HFFc6 (cell line): ENCODE measurements at places on chromosomes 5 and 9.

GRCh38 chr9:80842389-80842788 is 847.0 kb downstream of the TLE1 start:
- DNase-seq = no peak

DNA sequence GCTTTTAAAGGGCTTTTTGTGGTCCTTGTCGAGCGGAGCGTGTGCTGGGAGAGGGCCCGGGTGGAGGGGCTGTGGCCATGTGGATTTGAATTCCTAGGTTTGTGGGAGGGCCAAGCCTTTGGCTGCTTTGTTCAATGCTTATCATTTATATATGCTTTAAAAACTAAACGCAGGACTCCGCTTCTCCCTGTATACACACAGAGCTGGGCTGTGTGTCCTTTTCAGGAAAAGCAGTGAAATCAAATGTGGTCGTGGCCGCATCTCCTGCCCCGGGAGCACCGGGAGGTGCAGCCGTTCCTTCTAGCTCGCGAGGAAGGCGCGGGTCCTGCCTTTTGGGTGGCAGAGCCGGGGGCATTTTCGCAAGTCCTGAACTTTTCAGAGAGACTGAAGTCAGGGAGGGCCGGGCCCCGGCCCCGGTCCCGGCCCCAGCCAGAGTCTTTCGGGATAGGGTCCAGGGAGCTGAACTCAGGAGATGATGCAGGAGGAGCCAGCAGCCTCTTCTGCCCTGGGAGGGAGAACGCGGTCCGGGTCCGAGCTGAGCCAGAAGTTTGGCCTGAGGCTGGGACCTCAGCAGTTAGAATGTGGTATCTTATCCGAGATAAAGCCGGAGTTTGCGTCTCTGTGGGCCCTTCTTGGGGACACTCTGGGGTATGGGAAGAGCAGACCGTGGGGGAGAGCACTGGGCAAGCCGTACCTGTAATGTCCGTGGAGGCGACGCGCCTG is 158.8 kb downstream of the C9orf152 start:
- DNase-seq = no peak

GRCh38 chr5:65061250-65061973 is 292.7 kb downstream of the CWC27 start:
- DNase-seq = no peak

GRCh38 chr9:71716138-71716909 is 52.0 kb downstream of the CEMIP2 start:
- no peak for DNase-seq

DNA sequence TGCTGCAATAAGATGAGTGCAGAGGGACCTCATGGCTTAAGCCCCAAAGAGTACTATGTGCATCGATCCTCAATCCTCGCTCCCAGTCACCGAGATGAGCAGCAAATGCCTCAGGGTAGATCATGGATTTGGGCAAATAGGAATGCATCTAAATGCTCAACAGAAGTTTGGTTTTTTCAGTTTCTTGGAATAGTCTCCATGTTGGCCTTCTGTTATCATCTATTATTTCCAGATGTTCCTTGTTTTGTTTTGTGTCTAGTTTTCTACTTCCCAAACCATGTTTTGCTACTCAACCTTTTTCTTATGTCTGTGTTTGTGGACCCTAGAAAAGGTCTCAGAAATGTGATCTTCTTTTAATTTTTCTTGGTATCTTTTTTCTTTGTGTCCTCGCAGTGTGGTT is 43.5 kb upstream of the RASGRF2 start:
- no peak for DNase-seq

DNA sequence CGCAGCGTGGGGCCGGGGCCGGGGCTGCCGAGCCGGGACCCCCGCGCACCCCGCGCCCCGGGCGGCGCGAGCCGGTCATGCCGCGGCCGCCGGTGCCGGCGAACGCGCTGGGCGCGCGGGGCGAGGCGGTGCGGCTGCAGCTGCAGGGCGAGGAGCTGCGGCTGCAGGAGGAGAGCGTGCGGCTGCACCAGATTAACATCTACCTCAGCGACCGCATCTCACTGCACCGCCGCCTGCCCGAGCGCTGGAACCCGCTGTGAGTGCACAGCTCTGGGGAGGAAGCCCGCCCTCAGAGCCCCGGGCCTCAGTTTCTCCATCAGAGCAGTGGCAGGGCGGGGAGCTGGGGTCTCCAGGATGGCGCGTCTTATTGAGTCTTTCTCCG is 335 bp downstream of the GALNT12 start:
- DNase-seq = no peak

GRCh38 chr5:32276173-32276853 is 36.4 kb downstream of the MTMR12 start:
- peak; percentile 28 for DNase-seq

DNA sequence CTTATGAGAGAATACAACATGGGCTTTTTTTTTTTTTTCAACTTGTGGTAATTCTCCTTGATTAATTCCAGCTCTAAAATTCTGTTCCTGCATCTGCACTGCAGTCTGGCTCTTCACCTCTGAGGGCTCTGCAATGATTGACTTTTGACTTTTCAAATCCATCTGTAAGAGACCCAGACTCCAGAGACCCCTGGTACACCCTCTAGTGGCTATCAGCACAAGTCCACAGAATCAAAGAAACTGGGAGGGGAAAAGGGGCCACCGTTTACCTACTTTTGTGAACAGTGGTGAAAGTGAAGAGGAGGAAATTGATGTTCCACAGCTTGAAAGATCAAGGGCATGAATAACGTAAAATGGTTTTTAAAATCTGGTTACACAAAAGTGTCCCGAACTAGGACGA is 151.6 kb downstream of the SLIT3 start:
- no peak for DNase-seq

DNA sequence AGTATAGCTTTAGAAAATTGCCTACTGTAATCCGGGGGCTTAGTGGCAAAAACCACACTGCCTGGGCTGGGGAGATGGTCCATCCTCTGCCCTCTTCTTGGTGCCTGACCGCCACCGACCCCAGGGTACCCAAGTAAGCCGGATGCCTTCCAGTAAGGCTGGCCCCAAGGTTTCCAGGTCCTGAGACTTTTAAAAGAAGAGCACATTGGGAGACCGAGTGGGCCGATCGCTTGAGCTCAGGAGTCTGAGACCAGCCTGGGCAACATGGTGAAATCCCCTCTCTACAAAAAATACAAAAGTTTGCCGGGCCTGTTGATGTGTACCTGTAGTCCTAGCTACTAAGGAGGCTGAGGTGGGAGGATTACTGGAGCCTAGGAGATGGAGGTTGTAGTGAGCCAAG is 406.7 kb upstream of the IRX4 start:
- DNase-seq = no peak

GRCh38 chr9:126630458-126631237 is 16.9 kb downstream of the LMX1B start:
- DNase-seq = no peak

- no peak for DNase-seq
Observed at GRCh38 chr5:178832618-178833201, 27.0 kb upstream of the ZNF354B start.

GRCh38 chr9:116394070-116394469 is 240.5 kb downstream of the PAPPA start:
- no peak for DNase-seq

DNA sequence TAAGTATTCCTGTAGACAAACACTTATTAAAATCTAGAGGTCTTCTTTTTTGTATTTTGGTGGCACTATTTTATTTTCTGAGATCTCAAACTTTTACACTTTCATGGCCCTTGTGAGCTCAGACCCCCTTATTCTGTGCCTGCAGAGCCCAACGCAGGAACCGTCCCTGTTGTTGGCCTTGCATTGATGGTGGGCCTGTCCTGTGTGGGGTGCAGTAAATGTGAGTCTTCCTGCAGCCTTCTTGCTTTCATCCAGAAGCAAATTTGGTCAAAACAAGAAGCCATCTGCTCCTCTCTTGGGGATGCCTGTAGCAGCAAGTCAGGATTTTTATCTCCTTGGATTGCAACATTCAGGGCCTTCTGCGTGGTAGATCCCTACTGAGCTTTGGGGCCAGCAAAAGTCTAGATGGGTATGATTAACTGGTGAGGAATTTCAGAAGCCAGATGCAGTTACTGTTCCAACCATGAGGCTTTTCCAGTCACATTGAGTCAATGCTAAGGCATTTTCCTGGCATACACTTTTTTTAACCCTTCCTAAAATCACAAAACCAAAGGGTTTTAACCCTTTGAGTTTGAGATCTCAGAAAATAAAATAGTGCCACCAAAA is 31.7 kb downstream of the BASP1 start:
- DNase-seq = peak; percentile 97

GRCh38 chr5:14569948-14570691 is 11.5 kb upstream of the OTULINL start:
- DNase-seq = no peak

DNA sequence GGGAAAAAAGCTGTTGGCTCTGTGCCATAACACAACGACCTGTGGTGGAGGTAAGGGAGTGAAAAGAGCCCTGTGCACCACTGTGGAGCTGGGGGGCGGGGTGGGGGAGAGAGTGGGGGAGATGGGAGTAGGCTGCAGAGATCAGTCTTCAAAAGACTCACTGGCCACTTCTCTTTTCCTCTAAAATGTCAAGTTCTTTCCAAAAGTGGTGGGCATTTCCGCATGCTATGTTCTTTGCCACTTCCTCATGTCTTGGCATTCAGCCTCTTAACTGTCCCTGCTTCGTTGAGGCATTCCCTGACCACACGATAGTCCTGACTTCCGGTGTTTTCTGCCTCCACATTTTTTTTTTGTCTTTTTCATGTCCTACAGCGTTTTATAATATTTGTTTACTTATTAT is 2.4 kb upstream of the PPP2R2B start:
- no peak for DNase-seq

DNA sequence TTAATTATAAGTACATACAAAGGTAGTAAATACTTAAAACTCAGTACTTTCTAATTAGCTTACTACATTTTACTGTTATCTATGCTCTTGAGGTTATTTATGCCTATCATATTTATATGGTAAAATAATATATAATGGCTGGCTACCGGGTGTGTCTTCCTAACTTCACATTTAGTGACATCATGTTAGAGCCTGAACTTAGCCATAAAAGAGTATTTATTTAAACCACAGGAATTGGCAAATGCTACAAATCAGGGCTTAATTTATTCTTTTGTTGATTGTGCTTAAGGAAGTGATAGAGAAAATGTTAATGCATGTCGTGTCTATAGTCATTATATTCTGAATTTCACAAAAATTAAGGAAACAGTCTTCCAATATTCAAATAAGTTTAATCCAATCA is 73.1 kb downstream of the NDUFAF2 start:
- no peak for DNase-seq

DNA sequence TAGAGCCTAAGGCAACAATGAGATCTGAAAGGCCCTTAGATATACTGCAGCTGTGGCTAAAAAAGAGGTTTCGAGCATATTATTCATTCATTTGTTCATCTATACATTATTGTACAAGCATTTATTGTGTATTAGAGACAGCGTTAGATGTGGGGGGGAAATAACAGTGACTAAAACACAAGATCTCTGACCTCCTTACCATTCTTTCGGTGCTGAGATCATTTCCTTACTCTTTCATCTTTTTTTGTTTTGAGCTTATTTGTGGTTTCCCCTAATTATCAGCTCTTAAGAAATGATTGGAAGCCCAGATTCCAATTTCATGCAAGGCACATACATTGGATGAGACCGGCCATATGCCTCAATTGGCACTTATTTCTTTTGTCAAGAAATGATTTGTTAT is 113.2 kb downstream of the SEC61B start:
- DNase-seq = no peak

GRCh38 chr9:33718987-33719386 is 76.4 kb upstream of the PRSS3 start:
- DNase-seq = peak; percentile 39

GRCh38 chr5:18876565-18876964 is 1111.4 kb downstream of the CDH18 start:
- DNase-seq = no peak

- no peak for DNase-seq
Observed at GRCh38 chr5:60036192-60036938, 142.8 kb upstream of the PDE4D start.

GRCh38 chr9:38003230-38003629 is 65.8 kb downstream of the SHB start:
- DNase-seq = no peak

DNA sequence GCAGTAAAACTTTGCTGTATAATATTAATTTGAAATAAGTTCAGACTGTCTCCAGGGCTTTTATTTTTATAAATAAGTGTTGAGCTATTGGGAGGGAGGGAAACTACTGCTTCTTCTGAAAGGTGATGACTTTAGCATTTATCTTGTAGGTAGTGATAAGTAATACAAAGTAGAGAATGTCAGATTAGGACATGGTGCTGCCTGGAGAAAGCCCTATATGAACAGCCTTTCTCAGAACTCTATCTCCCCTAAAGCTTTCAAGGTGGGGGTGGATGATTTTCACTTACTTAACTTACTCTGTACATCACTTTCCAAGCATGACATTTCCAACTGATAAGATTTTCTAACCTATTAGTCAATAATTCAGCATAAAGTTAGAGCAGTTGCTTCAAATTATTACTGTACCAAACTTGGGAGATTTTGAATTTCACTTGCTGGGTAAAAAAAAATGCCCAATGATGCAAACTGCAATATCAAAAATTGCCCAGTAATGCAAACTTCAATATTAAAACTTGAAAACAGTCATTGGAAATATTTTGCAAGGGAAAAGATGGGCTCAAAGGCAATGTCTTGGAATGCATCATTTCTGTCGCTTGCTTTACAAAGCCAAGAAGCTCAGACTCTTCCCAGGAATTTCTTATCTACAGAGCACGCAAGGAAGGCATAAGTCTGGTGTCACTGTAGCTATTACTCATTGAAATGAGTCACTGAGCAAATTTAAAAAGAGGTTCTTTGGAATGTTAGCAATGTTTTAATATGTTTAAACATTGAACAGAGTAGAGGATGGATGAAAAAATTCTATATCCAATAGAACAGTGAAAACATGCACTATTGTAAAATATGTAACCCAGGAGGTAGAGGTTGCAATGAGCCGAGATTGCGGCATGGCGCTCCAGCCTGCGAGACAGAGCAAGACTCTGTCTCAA is 569.5 kb downstream of the PSAT1 start:
- peak; percentile 93 for DNase-seq

GRCh38 chr5:76807296-76807695 is 11.5 kb upstream of the F2RL1 start:
- peak; percentile 79 for DNase-seq

DNA sequence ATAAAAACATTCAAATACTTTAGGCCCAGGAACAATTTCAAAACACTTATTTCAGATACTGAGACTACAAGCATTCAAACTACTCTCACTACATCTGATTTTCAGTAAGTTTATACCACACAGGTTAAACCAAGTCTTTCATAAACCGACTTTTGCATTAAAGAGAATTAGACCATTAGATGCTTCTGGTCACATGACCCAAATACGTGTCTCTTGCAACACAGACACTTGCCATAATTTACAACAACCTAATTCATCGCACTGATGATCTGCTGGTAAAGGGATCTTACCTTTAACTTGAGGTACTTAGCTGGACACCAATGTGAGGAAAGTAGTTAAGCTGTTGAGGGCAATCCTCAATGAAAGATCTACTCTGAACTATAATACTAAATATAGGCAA is 3.2 kb downstream of the HNRNPH1 start:
- DNase-seq = no peak

- peak; percentile 15 for DNase-seq
Observed at GRCh38 chr9:69599232-69599971, 72.8 kb downstream of the APBA1 start.

GRCh38 chr9:18921366-18922075 is 111.5 kb downstream of the SAXO1 start:
- no peak for DNase-seq

- DNase-seq = no peak
Observed at GRCh38 chr5:130870691-130871090, 294.4 kb downstream of the HINT1 start.
